ENCODE measurements at places on chromosomes 5 and 9.

- DNase-seq, result peak; percentile 19
Measured at GRCh38 chr9:132268725-132269352, 85.9 kb downstream of the SETX start.

DNA sequence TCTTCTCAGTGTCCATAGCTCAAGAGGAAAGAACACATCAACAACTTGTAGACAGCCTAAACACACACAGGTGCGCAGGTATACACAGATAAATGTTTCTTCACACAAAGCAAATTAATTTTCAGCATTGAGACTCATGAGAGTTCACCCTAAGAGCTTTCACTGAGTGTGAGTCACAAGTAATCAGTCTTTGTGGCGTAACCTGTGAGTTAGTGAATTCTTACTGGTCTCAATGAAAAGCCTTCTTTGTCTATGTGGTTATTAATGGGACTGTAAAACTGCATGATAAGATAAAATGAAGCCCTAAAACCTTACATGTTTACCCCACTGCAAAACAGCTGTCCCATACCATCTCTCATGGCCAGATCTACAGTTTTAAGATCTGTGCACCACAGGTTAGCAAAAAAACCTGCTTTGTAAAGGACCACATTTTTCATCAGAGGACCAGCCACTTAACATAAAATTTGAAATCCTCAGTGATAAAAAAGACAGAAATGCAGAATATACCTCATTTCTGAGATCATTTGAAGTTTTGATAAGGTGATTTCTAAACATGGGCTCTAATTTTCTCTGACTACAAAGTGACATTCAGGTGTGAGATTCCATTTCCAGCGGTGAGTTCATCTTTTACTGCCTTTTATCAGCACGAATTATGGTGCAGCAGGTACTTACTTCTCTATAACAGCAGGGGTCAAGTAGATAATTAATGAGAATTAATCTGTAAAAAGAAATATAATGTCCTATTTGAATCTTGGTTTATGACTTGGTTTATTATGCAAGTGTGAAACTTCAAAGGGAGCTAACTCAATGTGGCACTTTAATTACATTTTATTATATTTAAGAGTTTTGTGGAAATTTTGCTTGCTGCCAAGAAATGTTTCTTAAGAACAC, 335.7 kb upstream of the PIK3R1 start:
- no peak for DNase-seq

- DNase-seq, result no peak
Measured at GRCh38 chr9:112404508-112404932, 24.6 kb downstream of the HSDL2 start.

DNA sequence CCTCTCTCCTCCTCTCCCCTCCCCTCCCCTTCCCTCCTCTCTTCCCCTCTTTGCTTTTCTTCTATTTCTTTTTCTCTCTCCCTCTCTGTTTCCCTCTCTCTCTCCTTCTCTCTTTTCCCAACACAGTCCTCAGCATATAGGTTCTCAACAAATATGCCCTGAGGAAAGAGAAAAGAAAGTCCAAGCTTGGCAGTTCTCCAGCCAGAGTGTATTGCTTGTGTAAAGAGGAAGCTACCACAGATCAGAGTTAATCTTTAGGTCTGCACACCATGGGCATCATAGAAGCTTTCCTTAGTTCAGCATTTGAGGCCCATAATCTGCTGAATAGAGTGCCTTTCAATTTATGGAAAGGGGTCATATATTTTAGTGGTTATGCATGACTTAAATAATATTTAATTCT, 382.8 kb upstream of the WWC1 start:
- no peak for DNase-seq

- DNase-seq, result no peak
Measured at GRCh38 chr5:115583474-115583873, 18.8 kb downstream of the TICAM2 start.

GRCh38 chr5:154714266-154714986, 40.8 kb upstream of the LARP1 start:
- no peak for DNase-seq

DNA sequence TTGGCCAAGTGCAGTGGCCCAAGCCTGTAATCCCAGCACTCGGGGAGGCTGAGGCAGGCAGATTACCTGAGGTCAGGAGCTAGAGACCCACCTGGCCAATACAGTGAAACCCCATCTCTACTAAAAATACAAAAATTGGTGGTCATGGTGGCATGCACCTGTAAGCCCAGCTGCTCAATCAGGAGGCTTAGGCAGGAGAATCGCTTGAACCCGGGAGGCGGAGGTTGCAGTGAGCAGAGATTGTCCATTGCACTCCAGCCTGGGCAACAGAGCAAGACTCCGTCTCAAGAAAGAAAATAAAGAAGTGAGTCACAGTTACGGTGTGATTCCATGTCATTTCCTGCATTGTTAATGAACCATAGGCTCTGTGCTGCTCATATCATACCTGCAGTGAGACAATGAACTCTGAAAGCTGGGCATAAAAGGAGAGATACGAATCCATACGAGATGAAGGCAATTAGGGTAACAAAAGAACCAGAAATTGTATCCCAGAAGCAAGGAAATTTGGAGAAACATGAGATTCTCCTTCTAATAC, 44.6 kb downstream of the TIMD4 start:
- no peak for DNase-seq

GRCh38 chr9:17081814-17082213, 53.0 kb upstream of the CNTLN start:
- no peak for DNase-seq

GRCh38 chr5:168057905-168058304, 233.5 kb upstream of the WWC1 start:
- no peak for DNase-seq

- no peak for DNase-seq
Measured at GRCh38 chr5:131272307-131272706, 8.5 kb downstream of the CDC42SE2 start.

GRCh38 chr5:103211576-103212561, 46.7 kb upstream of the MACIR start:
- DNase-seq, result no peak

DNA sequence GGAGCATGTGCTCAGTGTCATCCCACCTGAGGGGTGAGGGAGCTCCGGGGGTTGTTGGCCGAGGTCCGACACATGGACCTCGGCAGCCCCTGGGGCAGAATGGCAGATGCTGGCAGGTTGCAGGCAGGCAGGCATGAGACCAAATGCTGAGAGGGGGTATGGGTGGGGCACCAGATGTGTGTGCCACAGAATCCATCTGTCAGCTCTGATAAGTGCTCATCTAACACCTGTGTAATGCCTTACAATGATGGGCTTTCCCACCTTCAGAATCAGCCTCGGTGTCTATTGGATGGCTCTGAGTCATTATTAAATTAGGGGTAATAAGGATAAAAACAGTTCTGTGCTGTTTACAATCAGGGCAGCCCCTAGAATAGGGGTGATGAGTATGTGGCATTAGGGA, 73.1 kb upstream of the SAP30L start:
- no peak for DNase-seq

DNA sequence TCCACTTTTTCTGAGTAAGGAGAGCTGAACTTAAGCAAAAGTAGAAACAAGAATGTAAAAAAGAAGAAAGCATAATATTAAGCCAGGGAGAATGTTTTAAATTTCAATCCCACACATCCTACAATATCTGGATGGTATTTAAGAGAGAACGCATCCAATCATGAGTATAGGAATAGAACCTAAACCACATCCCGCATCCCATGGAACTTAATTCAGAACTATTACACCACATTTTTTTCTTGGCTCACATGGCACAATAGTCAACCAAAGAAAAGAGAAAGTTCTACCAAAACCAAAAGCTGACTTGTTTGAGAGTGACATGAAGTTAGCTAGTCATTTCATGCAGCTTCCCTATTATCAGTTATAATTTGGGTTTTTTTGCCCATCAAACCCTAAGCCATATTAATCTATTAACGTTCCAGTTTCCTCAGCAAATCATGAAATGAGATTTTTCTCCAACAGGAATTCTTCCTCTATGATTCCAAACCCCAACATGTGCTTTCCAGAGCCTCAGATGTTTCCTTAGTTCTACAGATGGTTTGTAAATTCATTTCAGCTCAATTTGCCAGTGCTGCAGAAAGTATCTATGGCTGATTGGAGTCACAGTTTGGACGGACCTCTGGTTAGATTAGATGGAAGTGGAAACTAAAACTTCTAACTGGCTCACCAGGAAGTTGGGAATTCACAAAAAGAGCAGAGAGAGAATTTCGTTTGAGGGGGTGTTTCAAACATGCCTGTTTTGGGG, 22.5 kb downstream of the ADAMTSL1 start:
- DNase-seq, result no peak

DNA sequence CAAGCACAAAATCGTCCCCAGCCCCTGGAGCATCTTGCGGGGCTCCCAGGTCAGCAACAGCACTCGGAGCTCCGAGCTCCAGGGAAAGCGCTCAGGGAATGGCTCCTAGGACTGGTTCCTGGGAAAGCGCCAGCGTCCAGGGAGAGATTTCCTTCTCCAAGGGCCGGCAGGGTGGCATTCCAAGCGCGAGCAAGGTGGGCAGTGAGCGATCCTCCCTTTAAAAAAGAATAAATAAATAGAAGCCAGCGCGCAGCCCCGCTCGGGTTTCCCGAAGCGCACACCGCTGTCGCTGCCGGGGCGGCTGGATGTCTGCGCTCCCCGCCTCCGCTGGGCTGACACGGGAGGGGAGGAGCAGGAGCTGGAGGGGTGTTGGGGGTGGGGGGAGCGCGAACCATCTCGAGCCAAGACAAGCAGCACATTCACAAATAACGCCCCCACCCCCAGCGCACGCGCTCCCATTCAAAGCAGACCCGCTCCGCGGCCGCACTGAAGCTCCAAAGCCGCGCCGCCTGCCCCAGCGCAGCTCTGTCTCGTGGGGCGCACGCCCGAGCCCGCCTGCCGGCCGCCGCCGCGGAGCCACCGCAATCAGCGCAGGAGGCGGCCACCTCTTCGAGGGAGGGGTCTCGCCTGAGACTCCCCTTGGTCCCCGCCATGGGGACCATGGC, 327.4 kb downstream of the SH3GL2 start:
- DNase-seq, result no peak

- DNase-seq, result no peak
Measured at GRCh38 chr5:25107853-25108252, 463.1 kb upstream of the CDH10 start.

GRCh38 chr9:72363908-72364678, 915 bp downstream of the ZFAND5 start:
- DNase-seq, result peak; percentile 56

GRCh38 chr9:136927343-136928271, 16.9 kb downstream of the FBXW5 start:
- no peak for DNase-seq

GRCh38 chr9:133906932-133907910, 84.9 kb downstream of the VAV2 start:
- DNase-seq, result no peak

DNA sequence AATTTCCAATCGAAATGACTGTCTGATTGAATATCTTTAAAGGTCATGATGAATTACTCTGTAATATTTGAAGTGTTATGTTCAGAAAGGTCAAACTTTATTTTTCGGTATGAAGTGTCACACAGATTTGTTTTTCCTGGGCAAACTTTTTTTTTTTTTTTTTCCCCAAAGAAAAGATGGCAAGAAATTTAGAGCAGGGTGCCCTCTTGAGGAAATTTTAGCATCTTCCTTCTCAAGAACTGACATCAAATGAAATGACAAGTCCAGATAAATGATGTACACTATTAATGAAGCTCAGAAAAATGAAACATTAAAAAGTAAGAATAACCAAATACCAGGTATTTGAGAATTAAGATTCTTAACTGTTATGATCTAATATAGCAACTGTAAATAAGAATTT, 123.6 kb downstream of the INVS start:
- peak; percentile 23 for DNase-seq

GRCh38 chr5:157384971-157385709, 74.9 kb upstream of the NIPAL4 start:
- no peak for DNase-seq

- no peak for DNase-seq
Measured at GRCh38 chr9:69237702-69238295, 63.7 kb downstream of the TJP2 start.

GRCh38 chr9:116901260-116901659, 214.2 kb downstream of the TRIM32 start:
- DNase-seq, result no peak

DNA sequence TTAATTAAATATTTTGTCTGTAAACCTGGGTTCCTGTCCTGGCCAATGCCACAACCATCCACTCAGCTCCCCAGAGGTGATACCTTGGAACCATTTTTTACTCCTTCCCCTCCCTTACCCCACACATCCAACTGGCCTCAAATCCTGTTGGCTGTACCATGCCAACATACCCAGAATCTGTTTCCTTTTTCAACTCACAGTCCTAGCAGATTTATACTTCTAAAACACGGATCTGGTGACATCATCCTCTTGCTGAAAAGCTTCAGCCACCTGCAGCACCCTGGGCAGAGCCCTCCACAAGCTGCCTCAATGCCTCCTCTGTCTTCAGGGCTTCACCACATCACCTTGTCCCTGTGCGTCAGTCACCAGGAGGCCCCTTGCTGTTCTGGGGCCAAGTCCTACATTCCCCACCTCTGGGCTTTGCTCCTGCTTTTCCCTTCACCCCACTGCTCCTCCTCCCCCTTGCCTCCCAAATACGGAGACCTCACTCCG, 14.9 kb downstream of the SEMA6A start:
- DNase-seq, result no peak

DNA sequence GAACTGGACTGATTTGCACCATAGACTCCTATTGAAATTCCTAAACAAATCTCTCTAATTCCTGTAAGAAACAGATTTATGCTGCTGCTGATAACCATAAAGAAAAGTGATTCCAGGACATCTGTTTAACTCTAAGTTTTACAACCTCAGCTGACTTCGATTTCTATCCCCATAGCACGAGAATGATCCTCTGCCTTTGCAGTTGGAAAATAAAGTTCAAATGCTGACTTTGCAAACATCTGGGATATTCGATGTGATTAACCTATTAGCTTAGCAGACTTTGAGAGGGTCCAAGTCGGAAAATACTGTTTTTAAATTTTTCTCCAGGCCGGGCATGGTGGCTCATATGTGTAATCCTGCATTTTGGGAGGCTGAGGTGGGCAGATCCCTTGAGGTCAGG, 247.3 kb downstream of the PSAT1 start:
- no peak for DNase-seq
